ENCODE measurements at places on chromosomes 11 and 22. TPM values are rescaled to one million over a fixed set of nuclear protein-coding genes. Genes with fewer than 3 reads are reported as not detected.

The CBLIF gene
- not detected for total RNA-seq

DNA sequence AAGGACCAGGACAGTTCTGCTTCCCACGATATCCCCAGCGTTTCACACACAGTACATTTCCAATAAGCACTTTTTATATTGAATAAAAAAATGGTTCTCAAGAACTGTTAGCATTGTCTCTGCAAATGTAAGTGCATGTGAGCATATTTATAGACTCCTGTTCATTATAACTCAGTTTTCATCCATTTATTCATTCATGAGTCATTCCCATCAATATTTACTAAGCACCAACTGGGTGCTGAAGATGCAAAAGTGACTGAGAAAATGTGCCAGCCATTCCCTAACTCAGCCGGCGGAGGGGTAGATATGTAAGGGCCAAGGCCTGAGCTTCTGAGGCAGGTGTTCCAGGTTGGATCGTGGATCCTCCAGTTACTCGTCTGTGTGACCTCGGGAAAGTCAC is 64.8 kb downstream of the CACNG2 start:
- no peaks in the 10 kb centered on the region for H3K4me1 ChIP-seq
- no peaks in the 10 kb centered on the region for H3K36me3 ChIP-seq
- H3K27me3 ChIP-seq, result no peaks in the 10 kb centered on the region
- no peak overlapping the region for H3K4me3 ChIP-seq

- no peaks in the 10 kb centered on the region for H3K27me3 ChIP-seq
- H3K4me3 ChIP-seq, result no peak overlapping the region
Measured at GRCh38 chr11:86388198-86388597, 13.5 kb downstream of the CCDC81 start.

DNA sequence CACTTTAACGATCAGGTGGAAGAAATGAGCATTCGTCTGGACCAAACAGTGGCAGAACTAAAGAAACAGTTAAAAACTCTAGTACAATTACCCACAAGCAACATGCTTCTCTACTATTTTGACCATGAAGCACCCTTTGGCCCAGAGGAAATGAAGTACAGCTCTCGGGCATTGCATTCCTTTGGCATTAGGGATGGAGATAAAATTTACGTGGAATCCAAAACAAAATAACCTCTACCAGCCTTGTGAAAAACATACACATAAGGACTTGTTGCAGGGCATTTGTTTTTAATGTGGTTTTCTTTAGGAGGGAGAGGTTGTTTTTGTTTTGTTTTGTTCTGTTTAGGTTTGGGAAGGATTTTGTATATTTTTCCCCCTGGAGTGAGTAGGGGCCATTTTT is 14.2 kb upstream of the TECTA start:
- H3K27me3 ChIP-seq, result no peaks in the 10 kb centered on the region
- H3K36me3 ChIP-seq, result no peaks in the 10 kb centered on the region
- H3K27ac ChIP-seq, result no peak overlapping the region
- no peak overlapping the region for H3K4me3 ChIP-seq
- DNase-seq, result no peak
- peaks cover 7% of the 10 kb centered on the region for H3K4me1 ChIP-seq

- peaks cover 32% of the 10 kb centered on the region for H3K4me1 ChIP-seq
- H3K27me3 ChIP-seq, result no peaks in the 10 kb centered on the region
- peak overlapping the region; percentile 87 for H3K4me3 ChIP-seq
- no peaks in the 10 kb centered on the region for H3K36me3 ChIP-seq
- peak overlapping the region; percentile 56 for H3K27ac ChIP-seq
Measured at GRCh38 chr22:20919718-20920117, 2.5 kb downstream of the CRKL start.

Data from Caco-2 (cell line).